ENCODE measurements at places on chromosomes 13 and 19.

GRCh38 chr19:55369653-55370304 lies 484 bp downstream of the IL11 start:
- peak; percentile 27 for DNase-seq

DNA sequence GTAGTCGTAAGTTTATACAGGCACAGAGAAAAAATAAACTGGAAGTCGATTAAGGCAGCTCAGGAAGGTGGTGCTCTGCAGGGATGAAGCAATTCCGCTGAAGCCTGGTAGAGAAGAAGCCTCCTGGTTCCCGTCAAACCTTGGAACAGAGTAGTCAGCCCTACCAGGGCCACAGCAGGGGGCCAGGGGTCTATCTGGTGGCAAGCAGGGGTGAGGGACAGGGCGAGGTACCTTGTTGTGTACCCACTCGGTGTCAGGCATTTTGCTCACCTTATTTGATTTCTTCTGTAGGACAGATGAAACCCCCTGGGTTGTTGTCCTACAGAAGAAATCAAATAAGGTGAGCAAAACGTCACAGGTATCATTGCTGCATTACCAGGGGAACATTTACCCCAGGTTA lies 70.6 kb downstream of the C13orf42 start:
- DNase-seq: no peak

DNA sequence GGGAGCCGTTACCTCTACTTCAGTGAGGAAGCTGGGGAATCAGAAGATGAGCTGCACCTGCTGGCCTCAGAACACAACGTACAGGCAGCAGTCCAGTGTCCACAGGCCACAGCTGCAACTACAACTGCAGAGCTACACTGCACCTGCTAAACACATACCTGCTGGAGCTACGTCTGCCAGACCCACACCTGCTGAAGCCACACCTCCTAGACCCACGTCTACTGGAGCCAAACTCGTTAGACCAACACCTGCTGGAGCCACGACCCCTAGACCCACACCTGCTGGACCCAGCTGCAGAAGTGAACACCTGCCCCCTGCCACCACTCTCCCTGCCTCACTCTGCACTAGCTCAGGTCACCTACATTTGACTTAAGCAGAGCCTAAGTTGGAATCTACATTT lies 169.9 kb downstream of the USP12 start:
- DNase-seq: no peak

GRCh38 chr19:56111601-56112312 lies 9.3 kb downstream of the ZNF787 start:
- DNase-seq: peak; percentile 62

DNA sequence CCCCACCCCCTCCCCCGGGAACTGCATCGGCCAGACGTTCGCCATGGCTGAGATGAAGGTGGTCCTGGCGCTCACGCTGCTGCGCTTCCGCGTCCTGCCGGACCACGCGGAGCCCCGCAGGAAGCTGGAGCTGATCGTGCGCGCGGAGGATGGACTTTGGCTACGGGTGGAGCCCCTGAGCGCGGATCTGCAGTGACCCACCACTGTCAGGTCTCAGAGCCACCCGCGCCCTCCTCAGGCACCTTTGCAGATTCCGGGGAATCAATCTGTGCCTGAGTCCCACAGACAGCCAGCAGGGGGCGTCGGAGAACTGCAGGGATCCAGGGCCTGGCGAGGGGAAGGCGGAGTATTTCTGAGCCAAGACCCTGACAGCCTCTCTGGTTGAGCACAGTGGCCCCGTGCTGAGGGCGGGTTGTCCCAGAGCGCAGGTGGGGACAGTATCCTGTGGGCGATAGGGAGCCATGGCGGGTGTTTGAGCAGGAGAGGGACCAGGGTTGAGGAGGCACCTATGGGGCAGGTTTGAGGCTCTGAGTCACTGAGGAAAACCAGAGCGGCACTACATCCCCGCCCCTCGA lies 30.4 kb upstream of the CYP4F8 start:
- peak; percentile 51 for DNase-seq

DNA sequence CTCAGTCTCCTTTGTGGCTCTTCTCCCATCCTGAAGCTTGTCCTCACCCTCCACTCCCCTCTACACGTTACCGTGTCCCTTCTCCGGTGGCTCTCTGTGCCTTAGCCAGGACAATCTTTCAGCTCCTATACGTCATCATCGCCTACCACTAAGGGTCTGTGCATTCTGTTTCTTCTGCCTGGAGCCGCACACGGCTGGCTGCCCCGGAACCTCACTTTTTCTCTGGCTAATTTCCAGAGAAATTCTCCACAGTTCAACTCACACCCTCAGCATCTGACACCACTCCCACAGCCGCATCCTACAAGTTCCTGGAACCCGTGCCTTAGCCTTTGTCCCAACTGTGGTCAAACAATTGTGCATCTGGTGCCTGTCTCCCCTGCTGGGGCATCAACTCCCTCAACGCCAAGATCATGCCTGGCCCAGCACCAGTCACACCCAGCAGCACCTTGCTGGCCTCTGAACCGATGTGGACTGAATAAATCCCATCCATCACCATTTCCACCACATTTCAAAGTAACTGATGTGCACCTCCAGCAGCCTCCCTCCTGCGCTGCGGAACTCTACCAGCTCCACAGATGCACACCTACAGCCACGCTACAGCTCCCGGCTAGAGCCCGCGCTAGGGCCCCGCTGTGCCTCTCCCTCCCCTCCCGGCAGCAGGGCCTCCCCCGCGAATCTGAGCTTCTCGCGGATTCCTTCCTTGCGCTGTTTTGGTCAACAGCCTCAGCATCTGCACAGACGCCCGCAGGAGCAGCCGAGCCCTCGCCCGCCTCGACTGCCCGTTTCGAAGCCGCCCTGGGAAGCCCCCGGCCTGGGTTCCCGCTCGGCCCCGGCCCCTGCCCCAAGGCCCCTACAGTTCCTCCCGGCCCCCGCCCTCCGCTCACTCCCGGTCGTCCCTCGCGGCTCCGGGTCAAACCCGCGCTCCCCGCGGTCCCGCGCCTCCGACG lies 689 bp downstream of the DCUN1D2 start:
- DNase-seq: no peak

- DNase-seq: no peak
Measured at GRCh38 chr19:9187191-9187590, 8.4 kb downstream of the OR7D2 start.

- DNase-seq: no peak
Measured at GRCh38 chr13:86974995-86975328, 696.2 kb upstream of the SLITRK5 start.

DNA sequence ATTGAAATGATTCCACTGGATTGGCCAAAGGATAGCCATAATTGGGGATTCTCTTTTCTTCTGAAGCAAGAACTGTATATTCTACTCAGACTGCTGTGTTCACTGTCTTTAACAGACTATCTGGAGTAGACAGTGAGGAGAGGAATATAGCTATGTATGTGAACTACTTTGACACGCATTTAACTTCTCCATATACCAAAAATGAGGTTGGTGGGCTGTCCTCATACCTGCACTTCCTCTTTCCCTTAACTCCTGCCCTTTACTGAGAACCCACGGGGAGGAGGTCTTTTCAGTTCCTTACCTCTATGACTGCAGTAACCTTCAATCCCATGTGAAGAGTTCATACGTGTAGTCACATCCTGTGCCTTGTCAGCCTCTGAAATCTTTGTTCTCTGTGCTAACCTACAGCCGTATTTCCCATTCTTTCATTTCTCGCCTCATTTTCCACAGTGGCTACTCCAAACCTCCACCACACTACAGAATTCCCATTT lies 305.8 kb downstream of the MTUS2 start:
- peak; percentile 33 for DNase-seq

DNA sequence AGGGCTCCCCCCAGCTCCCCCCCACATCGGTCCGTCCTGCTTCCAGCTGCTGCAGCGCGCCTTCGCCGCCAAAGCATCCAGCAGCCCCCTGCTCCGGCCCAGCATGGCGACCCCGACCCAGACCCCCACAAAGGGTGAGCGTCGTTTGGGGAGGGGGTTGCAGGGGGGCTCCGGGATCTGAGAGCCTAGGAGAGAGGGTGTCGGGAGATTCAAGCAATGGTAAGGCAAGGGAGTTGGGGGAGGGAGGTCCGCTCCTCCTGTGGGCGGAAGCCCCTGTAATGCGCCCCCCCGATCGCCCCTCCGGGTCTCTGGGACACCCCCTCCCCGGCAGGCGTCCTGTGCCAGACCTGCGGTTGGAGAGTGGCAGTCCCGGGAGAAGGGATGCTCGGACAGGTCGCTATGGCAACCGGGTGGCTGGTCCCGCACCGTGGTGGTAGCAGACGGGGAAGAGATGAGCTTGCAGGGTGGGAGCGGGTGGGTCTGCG lies at the start of gene FXYD7:
TSS of gene FXYD7 (plus strand) at position 25 of the 485 bp plus-strand sequence. CDS start at position 104, 79 bp downstream.
- DNase-seq: no peak

DNA sequence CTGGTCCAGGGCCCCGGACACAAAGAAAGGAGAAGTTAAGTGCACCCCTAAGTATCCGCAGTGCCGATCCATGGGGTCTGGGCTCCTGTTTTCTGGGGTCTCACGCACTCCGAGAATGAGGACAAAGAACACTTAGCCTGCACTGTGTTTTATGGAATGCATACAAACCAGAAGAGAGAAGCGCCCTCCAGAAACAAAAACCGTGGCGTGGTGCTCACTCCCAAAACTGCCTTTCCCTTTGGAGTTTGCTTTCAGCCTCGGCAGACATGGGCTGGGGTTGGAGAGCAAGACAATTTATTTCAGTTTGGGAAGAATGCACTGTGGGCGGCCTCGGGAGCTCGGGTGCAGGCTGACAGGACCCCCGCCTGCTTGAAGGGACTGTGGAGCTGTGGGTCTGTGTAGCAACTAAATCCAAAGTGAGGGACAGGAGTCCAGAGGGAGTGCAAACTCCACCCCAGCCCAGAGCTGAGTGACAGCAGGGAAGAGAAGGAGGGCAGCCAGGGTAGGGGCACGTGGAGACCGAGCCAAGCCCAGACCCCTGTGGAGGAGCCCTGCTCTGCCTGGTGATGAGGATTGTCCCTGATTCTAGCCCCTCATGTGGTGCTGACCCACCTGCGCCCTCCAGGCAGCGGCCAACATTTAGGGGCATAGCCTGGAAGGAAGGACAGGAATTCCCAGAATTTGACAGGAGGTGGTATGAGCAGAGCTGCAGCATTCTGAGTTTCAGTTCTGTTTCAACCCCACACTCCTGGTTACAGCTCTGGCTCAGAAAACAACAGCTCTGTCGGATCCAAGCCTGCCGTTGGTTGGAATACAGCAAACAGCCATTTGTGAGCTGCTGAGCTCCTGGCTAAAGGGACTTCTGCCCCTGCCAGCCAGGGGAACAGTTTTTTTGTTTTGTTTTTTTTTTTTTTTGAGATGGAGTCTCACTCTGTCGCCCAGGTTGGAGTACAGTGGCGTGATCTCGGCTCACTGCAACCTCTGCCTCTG lies 37.8 kb upstream of the POP4 start:
- no peak for DNase-seq

DNA sequence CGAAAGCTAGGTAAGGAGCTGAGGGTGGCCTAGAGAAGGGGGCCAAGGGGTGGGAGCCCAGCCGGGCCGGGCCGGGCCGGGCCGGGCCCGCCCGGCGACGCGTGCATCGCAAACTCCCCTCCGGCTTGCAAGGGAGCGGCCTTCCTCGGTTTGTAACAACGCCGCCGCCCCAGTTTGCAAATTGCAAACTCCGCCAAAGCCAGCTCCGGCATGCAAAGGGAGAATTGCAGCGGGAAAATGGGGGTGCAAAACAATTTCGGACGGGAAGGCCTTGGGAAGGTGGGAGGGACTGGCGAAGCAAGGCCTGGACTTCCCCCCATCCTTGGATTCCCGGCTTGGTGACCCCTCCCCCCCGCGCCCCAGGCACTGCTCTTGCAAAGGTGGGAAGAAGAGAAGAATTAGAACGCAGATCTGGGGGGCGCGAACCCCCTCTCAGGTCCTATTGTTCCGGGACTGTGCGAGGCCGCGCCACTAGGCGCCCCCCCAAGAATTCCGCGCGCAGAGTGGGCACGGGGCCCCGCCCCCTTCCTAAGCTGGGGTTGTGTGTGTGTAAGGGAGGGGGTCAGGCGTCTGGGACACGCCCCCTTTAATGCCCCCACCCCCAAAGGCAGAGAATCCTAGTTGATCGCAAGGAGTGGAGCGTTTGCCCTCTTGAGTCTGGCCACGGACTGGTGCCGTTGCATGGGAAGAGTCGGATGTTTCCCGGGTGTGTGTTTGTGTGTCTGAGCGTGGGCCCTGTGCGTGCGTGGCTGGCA lies 926 bp downstream of the PRR12 start:
- DNase-seq: peak; percentile 53

DNA sequence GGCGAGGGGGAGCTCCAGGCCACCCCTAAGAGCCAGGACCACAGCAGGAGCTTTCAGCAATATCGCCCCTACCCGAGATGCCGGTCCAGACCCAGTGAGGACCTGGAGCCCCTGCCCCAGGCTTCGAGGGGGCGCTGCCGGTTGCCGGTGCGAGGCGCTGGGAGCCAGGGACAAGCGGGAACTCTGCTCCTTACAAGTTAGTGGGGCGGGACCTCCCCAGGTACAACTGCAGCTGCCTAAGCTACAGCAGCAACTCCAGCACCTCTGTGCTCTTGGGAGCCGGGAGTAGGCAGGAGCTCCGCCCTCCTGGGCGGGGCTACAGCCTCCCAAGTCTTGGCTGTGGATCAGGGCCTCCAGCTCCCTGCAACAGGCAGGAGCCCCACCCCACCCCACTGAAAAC lies 15.2 kb upstream of the TSC22D1 start:
- no peak for DNase-seq

- DNase-seq: no peak
Measured at GRCh38 chr13:24910502-24911132, 146.6 kb downstream of the RNF17 start.

- no peak for DNase-seq
Measured at GRCh38 chr13:48162217-48162616, 67.3 kb upstream of the MED4 start.

DNA sequence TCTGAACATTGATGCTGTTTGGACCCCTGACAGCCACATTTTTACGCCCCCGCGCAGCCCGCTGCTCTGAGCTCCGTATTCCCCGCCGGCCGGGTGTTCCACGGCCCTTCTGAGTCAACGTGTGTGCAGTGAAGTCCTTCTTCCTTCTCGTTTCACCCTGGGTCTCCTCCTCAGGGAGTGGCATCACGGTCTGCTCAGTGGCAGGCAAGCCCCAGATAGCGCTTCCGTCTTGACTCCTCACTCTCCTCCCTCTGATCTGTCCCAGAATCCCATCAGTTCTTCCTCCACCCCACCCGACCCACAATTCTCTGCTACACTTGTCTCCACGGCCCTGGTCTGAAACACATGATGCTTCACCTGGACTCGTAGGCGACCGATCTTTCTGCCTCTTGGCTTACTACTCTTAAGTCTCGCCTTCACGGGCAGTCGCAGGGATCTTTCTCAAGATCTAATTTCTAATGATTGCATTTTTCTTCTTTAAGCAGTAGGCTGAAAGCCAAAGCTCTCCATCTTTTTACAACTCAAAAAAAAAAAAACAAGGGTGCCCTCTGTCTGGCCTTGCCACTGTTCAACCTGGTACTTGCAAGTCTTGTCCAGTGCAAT lies 33.9 kb downstream of the CCNE1 start:
- peak; percentile 14 for DNase-seq

- DNase-seq: no peak
Measured at GRCh38 chr13:44305286-44305685, 68.3 kb upstream of the SERP2 start.

DNA sequence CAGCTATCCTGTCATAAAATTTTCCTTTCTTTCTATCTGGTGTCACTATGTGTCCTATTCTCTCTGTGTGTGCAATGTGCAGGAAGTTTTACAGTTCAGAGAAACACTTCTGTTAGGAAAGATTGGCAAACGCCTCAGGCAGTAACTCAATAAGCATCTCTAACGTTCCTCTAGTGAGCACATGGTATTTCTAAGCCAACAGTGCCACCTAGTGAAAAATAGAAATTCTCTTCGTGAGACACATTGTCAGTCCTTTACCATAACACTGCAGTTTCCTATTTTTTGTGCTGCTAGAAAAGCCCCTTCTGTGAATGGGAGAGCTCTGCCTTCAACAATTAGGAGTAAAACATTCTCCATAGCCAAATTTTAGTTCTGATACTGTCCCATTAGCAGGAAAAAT lies 50.7 kb downstream of the ZNF723 start:
- no peak for DNase-seq

- no peak for DNase-seq
Measured at GRCh38 chr19:15122331-15123030, 15.3 kb downstream of the SYDE1 start.
